Activated CD8-positive, alpha-beta T cell treated with anti-CD3 and anti-CD28 coated beads for 36 hours (primary cell): ENCODE measurements at places on chromosomes 11 and 22. TPM values are rescaled to one million over a fixed set of nuclear protein-coding genes. Genes with fewer than 3 reads are reported as not detected.

SCUBE2 gene
- not detected for total RNA-seq

LDHAL6A gene
- not detected for total RNA-seq

LRRC32 gene
- 23.2 TPM for total RNA-seq

TRIM49 gene
- not detected for total RNA-seq

IGSF9B gene
- total RNA-seq = 136 TPM

CELF1 gene
- 122 TPM for total RNA-seq

GAL gene
- 2.2 TPM for total RNA-seq

ARHGAP8 gene
- 3.2 TPM for total RNA-seq
